ENCODE measurements at places on chromosomes 12 and 14. TPM values are rescaled to one million over a fixed set of nuclear protein-coding genes. Genes with fewer than 3 reads are reported as not detected.

The ATXN7L3B gene
- 18.5 TPM for total RNA-seq

The TAS2R46 gene
- 0.48 TPM for total RNA-seq

The CACNA2D4 gene
- 3.8 TPM for total RNA-seq

The NAV3 gene
- total RNA-seq, result not detected

The DYNLL1 gene
- total RNA-seq, result 214 TPM

The PLBD1 gene
- total RNA-seq, result 0.32 TPM

The MGST1 gene
- not detected for total RNA-seq

The OVCH1 gene
- total RNA-seq, result not detected

The PTPRR gene
- total RNA-seq, result not detected

The CFAP54 gene
- 0.26 TPM for total RNA-seq

The ASB2 gene
- total RNA-seq, result 29.1 TPM

The ARHGAP5 gene
- total RNA-seq, result 49.7 TPM

The KLRD1 gene
- total RNA-seq, result 2.6 TPM

The MAP1LC3B2 gene
- 1.7 TPM for total RNA-seq

The PIWIL1 gene
- not detected for total RNA-seq
